ENCODE measurements at places on chromosomes 7 and 10.
A peak's percentile ranks its signal among the peaks of the same experiment; 100 is the strongest.

GRCh38 chr7:87574630-87575029 is 26.1 kb downstream of the ABCB1 start:
- DNase-seq = no peak

DNA sequence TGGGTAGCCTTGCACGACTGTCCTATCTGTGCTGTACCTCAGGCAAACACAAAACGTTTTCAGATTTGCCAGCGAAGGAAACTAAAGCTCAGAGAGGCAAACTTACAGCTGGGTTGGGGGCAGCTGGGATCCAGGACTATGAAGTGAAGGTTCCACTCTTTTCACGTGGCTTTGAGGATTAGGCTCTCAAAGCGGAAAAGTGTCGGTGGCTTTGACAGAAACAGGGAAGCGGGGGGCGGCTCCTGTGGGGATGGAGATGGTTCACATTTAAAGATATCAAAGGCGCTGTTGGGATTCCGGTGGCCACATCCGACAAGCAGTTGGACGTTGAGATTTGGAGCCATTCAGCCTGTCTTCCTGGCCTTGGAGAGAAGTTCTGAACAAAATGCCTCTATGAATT is 958.3 kb upstream of the ZNF722 start:
- DNase-seq = no peak

DNA sequence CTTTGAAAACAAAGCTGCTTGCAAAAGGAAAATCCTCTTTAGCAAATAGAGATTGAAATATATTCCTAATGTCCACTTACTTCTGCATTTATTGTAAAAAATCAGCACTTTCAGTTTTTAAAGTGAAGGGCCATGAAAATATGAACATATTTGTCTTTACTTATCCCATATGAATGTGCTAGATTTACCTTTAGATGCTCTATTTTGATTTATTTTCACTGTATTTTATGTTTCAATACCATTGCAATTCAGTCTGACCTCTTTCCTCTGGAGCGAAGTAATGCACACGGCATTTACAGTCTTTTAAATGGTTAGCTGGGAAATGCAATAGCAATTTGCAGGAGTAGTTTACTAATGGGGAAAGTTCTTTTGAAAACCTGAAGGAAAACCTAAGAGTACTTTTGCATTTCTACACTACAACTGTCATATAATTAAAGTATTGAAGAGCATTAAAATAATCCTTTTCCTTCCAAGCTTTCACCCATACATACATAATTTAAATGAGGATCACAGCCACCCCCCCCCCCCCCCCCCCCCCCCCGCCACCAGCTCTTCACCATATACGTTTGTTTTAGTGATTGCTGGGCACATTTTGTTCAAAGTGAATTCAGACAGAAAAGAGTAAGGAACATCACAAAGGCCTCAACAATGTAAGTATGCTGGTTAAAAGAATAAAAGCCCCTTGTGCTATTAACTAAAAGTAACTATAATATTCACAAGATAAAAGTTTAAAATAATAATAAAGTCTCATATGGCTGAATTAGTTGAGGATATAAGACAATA is 3.5 kb downstream of the SKIDA1 start:
- DNase-seq = no peak

GRCh38 chr10:131760416-131761166 is 140.2 kb upstream of the PPP2R2D start:
- no peak for DNase-seq

DNA sequence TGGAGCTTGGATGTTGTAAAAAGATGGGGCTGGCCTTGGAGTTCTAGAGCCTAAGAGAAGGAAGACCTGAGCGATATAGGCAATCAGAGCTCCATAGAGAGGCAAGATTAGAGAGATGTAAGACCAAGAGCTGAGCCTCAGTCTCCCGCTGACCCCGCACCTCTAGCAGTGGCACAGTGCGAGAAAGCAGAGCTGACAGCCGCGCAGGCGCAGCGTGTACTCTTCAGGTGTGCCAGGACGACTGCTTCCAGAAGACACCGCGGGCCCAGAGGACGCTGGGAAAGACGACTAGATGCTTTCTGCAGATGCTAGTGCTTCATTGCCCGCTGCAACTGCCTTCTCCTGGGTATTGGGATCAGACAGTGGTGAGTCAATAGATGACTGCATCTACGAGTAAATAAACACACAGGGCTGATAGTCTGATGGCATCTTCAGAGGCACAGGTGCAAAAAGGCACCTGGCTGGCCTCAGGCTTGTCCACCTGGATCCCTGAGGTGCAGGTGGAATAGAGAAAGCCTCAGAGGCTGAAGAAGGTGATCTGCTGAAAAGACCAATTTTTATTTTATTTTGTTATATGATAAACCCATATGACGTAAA is 38.1 kb upstream of the CCDC6 start:
- no peak for DNase-seq

GRCh38 chr7:113705439-113705838 is 213.4 kb downstream of the PPP1R3A start:
- DNase-seq = no peak

DNA sequence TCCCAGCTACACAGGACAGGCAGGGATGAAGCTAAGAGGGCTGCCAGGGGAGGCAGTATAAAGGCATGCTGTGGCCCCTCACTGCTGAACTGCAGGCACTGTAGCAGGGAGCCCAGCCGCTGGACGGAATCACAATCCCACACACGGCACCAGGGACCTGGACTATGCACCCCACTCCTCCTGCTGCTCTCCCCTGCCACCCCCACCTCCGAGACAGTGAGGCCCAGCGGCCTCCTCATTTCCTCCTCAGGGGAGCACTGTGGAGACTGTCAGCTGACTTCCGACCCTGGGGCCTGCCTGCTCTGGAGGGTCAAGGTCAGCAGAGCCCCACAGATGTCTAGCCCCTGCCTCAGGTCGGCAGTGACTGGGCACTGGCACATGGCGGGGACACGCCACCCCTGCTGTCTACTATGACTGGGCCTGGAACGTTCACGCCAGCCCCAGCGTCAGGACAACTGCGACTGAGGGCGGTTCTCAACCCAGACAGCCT is 92.7 kb downstream of the FAM53B start:
- peak; percentile 44 for DNase-seq

- DNase-seq = no peak
Observed at GRCh38 chr7:143504215-143504936, 26.7 kb downstream of the TAS2R41 start.

- no peak for DNase-seq
Observed at GRCh38 chr7:142709921-142710320, 39.4 kb upstream of the PRSS1 start.

- no peak for DNase-seq
Observed at GRCh38 chr10:96460316-96460715, 53.4 kb downstream of the TLL2 start.

GRCh38 chr10:114650266-114650665 is 7.8 kb downstream of the ABLIM1 start:
- no peak for DNase-seq

DNA sequence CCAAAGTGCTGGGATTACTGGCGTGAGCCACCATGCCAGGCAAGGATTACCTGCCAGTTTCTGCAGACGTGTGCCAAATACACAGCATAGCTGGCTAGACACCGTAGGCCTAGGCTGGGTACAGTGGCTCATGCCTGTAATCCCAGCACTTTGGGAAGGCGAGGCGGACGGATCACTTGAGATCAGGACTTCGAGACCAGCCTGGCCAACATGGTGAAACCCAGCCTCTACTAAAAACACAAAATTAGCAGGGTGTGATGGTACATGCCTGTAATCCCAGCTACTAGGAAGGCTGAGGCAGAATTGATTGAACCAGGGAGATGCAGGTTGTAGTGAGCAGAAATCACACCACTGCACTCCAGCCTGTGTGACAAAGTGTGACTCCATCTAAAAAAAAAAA is 868 bp downstream of the RFC2 start:
- no peak for DNase-seq

- DNase-seq = no peak
Observed at GRCh38 chr7:150735596-150736358, 1.4 kb upstream of the GIMAP5 start.

DNA sequence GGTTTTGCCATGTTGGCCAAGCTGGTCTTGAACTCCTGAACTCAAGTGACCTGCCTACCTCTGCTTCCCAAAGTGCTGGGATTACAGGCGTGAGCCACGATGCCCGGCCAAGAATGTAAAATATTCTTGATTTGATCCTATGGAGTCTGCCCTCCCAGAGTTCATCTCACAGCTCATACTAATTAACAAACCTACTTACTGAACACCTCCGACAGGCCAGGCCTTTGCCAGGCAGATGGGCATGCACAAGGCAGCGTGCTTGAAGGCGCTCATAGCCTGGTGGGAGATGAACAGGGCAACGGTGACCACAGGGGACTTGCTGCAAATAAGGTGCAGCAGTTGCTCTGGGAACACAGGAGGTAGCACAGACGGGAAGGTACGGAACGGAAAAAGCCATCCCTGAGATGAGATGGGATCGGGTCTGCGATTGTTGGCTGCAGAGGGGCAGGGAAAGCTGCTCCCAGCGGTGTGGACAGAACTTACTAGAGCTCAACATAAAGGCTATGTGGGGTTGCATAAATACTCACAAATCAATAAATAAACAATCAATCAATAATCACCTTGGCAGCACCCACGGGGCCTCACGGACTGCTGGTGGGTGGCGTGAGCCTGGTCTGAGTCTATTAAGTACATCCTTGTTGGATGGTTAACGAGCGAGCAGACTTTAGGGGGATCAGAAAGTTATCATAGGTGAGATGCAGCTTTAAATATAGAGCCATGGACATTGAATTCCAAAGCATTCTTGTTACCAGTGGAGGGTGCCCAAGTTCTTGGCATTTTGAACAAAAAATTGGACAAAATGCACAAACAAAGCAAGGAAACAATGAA is 4.7 kb downstream of the ACBD7 start:
- DNase-seq = no peak

- DNase-seq = no peak
Observed at GRCh38 chr7:452226-452751, 67.4 kb downstream of the PDGFA start.

DNA sequence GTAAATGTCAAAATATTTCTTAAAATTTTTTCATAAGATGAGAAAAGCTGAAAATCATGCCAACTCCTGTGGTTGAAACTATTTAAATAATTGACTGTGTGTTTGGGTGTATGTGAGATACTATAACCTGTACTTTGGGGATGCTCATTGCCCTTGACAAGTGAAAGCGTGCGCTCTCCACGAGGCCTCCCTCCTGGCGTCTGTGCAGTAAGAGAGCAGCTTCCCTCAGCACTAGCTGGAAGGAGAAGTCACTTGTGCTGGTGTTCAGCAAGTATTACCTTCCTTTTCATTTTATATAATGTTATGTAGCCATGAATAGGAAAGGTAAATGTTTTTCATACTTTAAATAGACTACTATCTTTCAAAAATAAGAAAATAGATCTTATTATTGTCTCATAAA is 118.9 kb downstream of the ZEB1 start:
- no peak for DNase-seq

- no peak for DNase-seq
Observed at GRCh38 chr7:157271991-157272324, 64.8 kb upstream of the DNAJB6 start.

DNA sequence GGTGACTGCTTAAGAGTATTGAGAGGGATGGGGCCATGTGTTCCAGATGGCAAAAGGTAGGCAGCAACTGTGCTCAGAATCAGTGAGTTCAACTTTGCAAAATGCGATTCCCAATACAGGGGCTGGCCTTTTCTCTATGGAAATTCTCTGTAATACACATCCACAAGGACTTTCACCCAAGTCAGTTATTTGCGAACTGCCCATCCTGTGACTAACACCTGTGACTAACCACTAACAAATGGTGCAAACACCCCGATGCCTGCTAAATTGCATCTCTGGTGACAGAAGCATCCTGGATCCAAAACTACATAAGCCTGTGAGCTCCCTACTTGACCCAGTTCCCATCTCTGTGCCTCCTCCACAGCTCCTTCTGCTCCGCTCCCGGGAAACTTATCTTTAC is 9.0 kb upstream of the CUZD1 start:
- no peak for DNase-seq

GRCh38 chr10:33070101-33070500 is 112.1 kb upstream of the ITGB1 start:
- DNase-seq = no peak

DNA sequence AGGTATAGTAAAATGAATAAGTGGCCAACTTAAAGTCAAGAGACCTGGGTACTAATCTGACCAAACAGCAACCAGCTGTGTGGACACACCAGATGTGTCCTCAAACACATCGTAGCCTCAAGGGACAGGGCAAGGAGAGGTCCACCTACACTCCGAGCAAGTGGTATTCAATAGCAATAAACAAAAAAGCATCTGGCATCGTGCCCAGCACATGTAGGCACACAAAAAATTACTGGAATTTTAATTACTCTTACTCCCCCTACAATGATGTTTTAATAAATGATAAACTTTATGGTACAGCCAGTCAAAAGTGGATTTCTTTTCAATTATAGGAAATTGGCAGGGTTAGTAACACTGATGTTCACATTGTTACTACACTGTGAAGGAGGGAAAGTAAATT is 3.5 kb upstream of the RGS10 start:
- no peak for DNase-seq

- DNase-seq = no peak
Observed at GRCh38 chr7:159059629-159060028, 85.0 kb downstream of the VIPR2 start.

GRCh38 chr7:64035388-64035787 is 9.8 kb upstream of the ZNF727 start:
- DNase-seq = no peak

- DNase-seq = peak; percentile 71
Observed at GRCh38 chr7:37657816-37658215, 25.8 kb upstream of the GPR141 start.

DNA sequence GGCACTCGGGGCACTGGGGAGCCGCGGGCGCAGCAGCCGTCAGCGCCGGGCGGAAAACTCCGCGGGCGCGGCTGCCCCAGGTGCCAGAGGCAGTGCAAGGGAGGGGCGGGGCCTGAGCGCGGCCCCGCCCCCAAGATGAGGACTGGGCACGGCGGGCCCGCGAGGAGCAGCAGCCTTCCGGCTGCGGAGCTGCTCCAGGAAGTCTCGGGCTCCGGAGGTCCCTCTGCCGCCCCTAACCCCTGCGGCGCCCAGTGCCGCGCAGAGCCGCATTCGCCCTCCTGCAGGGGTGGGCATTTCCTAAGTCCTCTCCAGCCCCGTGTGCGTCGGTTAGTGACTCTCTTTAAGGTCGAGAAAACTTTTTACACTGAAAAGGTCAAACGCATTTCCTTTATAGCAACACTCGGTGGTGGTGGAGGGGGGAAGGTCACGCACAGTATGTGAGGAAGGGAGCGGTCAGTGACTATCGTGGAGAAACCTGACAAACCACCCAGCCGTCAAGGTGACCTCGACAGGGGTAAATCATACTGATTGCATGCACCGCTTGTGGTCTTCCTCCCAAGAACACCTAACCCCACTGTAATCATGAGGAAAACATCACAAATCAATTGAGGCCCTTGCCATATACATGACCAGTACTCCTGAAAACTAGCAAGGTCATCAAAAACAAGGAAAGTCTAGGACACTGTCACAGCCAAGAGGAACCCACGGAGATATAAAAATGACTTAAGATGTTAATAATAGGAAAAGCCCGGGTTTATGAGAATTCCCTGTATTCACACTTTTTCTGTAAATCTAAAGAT is at the start of gene ANXA11:
Gene ANXA11, minus strand, starts transcription at position 61 of the 800 bp plus-strand sequence. CDS start 32,676 bp downstream, outside the sequence.
- peak; percentile 82 for DNase-seq
